ENCODE measurements at places on chromosomes 12 and 14.

GRCh38 chr14:92549859-92550230 is 36.3 kb downstream of the RIN3 start:
- peak; percentile 35 for DNase-seq

DNA sequence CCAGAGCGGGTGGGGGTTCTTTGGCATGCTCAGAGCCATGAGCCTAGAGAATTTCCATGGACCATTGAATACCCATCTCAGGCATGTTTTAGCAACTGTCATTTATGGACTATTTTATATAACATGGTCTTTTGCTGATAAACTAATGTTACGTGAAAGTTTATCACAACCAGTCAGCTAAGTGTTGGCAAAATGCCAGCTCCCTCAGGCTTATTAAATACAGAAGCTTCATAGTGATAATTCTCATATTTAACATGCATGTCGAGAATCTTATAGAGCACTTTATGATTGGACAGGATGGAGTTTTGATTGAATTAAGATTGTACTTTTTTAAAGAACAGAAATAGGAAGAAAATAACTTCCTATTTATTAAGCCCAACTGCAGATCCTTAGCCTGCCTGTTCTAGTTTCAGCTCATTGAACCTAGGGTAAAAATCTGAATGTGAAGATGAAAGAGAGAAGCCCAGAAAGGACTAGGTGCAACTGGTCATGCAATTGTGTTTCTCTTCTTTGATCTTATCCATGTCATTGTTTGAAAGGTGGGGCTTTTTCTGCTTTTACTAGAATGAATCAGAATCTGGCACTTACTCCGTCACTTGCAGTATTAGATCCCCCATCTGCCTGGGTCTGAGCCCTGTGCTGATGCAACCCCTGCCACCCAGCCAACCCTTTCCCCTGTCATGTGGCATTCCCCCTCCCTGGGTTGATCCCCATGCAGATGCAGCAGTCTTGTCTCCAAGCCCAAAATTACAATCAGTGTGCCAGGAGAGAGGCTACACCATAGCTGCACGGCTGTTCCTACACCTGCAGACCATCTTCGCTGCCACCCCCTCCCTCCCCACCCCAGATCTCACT is 134.6 kb upstream of the EVL start:
- no peak for DNase-seq

DNA sequence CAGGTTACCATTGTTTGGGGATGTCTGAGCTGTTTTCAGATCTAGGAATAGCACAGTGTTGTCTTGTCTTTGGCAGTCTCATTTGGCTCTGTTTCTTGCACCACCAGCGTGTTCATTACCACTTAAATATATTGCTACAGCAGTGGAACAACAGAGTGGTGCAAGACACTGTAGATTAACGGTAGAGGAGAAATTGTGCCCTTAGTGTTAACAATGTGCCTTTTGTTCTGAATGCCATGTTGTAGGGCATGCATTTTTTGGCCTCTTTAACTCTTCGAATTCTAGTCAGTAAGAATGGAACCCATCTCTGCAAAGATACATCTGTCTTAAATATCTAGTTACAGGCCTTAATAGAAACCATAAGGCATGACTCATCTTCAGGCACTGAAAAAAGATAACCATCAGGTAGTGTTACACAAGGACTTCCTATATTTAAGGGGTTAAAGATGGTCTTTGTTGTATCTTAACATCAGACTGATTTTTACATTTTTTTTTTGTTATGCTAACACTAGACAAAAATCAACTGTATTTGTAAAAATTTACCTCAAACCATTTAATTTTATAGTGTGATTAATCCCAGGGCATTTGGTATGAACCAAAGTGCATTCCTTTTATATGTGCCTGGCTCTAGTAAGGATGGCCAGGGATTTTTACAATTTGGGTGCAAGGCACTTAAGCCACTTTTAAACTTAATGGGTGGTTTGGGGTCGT is 12.9 kb downstream of the DYRK2 start:
- peak; percentile 70 for DNase-seq

GRCh38 chr12:58922849-58923248 is 2.5 kb upstream of the LRIG3 start:
- no peak for DNase-seq

GRCh38 chr12:120801146-120801545 is 75.5 kb downstream of the ACADS start:
- no peak for DNase-seq

DNA sequence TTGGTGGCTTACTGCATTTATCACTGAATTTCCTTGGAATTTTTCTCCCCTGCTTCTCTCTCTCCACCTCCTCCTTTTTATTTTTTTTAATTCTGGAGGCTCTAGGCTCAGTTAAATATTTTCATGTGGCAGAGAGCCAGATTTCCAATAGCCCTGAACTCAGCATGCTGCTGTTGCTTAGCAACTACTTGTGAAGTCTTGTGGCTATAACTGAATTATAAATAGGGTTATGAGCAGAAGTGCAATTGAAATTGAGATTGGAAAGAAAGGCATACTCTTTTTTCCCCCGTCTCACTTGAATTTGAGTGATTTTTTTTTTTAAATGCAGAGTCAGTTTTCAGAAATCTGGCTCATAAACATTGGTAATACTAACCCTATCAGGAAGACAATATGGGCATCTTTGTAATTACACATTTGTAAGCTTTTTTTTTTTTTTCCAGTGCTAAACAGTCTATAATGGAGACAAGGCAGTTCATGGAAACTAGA is 38.3 kb downstream of the ATF7IP start:
- no peak for DNase-seq

GRCh38 chr14:50039734-50040400 is 76.5 kb downstream of the VCPKMT start:
- DNase-seq, result peak; percentile 35

GRCh38 chr12:44738051-44738450 is 138.1 kb downstream of the NELL2 start:
- no peak for DNase-seq

DNA sequence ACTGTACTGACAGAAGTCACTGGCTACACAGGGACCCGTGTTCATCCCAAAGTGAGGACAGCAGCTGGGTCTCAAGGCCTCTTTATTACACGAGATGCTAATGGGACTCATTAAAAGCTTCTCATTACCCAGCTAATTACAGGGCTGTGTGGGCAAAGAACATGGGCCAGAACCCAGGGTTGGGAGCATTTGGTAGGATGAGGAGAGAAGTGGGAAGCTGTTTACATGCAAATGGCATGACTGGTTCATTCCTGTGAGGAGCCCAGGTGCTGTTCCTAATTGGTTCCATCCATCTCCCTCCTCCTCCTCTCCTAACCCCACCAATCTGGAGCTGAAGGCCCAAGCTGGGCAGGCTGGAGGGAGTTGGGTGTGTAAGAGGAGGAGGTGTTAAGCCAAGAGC is 8.9 kb upstream of the TAC3 start:
- DNase-seq, result no peak

DNA sequence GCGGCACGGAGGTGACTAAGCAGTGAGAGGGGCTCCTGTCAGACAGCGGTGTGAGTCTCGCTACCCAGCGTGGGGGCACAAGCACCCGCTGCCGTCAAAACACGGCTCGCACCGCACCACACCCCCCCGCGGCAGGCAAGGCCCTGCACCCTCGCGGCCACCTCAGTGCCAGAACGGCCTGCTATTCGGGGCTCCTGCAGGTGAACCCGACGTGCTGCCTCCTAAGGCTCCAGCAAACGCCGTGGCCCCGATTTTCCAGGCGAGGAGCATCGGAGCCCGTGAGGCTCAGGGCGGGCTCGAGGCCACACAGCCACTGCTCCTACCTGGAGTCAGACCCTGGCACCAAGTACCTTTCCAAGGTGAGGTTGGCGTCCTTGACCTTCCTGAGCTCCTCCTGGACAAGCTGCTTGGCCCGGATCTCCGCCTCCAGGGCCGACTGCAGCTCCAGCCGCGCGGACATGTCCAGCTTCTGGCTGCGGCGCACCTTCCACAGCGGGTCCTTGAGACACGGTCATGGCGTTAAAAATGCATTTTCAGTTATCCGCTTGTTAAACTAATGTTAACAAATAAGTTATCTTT is 41.8 kb downstream of the AMN start:
- no peak for DNase-seq

- no peak for DNase-seq
These were observed 134.4 kb downstream of the DACT1 start for GRCh38 chr14:58772116-58772515.

DNA sequence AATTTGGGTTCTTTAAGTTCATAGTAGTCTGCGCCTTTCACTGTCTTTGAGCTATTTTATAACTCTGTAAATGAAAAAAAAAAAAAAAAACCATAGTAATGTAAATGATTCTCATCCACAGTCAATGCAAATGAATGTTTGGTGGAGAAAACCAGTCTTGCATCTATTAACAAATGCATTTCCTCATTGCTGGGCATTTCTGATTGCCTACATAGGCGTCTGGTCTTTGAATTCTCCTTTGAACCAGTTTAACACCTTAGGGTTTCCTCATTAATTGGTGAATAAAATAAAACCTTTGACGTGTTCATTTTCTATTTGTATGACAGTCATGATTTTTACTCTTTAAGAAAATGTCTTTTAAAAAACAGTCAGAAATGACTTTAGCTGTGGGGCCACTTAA is 114.8 kb downstream of the C12orf75 start:
- DNase-seq, result no peak

DNA sequence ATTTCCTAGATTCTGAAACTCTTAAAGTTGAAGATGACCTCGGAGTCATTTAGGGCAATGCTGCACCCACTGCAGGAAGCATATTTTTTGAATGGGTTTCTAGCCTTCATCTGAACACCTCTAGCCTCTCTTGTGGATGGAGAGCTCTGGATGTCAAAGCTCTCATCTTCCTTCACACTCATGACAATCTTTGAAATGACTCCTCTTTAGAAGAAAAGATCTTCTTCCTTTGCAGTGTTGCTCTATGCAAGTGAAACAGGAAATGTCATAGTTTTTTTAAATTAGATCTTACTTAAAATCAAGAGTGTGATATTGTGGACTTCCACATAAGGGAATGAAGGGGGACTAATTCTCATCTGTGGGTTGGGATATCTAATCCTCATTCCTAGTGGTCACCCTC is 86.3 kb upstream of the GRIP1 start:
- no peak for DNase-seq

GRCh38 chr12:62640910-62641448 is 174.4 kb downstream of the MON2 start:
- no peak for DNase-seq

DNA sequence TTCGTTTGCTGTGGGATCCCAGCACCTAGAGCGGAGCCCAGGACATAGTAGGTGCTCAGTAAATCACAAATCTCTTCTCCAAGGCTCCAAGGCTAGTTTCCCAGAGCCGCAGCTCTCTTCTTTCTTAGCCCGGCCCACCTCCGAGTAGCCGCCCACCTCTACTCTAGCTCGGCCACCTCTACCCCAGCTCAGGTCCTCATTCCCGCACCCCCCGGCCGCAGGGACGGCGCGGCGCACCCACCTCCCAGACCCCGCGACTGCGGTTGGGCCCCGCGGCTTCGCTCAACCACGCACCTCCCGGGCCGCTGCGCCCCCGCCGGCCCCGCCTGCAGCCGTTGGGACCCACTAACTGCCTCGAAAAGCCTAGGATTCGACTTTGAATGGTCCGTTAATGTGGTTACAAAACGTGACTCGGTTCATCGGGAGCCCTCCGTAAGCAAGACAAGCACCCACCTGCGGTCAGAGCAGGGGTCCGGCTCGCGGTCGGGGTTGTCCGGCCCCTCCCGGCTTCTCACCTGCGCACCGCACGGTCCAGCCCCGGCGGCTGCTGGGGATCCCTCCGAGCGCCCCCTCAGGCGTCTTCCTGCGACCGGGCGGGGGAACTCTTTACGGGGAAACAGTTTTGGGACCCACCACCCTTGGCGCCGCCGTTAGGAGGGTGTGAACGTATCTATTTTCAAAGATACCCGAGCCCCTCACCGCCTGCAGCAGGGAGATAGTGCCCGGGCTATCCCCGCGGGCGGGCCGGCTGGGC is at the start of gene SLC2A14:
SLC2A14 (minus strand) TSS at position 350 of the 754 bp plus-strand sequence. CDS start 3,035 bp downstream, outside the sequence.
- DNase-seq, result no peak

GRCh38 chr14:33592297-33592696 is 358.6 kb downstream of the EGLN3 start:
- DNase-seq, result no peak

GRCh38 chr12:57236201-57236924 is 6.9 kb downstream of the SHMT2 start:
- DNase-seq, result no peak

DNA sequence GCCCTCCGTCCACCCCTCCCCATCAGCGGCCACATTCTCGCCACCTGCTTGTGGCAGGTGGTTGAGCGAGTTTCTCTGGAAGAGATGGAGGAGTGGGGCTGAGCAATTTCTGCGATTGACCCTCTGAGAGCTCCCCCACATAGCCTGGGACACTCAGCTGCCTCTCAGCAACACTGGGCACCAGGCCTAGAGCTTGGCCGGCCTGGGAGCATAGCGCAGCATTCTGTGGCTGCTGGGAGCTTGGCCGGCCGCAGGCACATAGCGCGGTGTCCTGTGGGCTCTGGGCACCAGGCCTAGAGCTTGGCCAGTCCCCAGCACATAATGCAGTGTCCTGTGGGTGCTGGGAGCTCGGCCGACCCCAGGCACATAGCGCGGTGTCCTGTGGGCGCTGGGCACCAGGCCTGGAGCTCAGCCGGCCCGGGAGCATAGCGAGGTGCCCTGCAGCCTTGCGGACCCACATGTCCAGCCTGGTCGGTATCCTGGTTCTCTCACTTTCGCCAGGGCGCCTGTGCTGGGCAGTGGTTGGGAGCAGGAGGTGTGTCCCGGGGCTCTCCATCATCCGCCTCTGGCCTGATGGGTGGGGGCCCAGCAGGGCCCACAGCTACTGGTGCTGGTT is 43.8 kb downstream of the LRCOL1 start:
- DNase-seq, result no peak

DNA sequence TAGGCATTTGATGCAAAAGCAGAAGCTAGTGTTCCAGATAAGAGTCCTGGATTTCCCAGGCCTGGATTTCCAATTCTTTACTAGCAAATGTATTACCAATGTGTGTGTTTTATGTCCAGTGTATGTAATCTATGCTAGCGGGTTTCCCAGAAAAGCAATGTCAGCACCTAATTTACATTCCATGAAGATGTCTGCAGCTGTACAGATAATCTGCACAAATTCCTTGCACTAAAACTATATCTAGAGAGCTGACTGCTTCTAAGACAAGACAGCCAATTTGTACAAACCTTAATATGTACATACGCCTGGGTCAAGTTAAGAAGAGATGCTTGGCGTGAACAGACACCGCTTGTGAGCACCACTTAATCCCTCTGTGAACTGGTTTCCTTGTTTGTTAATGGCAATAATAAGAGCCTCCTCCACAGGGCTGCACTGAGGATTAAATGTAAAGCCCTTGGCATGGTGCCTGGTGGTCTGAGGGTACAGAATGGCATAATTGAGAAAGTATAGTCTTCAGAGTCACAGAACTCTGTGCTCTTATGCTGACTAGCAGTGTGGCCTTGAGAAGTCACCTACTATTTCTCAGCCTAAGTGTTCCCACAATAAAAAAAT is 185.6 kb downstream of the EPS8 start:
- no peak for DNase-seq

DNA sequence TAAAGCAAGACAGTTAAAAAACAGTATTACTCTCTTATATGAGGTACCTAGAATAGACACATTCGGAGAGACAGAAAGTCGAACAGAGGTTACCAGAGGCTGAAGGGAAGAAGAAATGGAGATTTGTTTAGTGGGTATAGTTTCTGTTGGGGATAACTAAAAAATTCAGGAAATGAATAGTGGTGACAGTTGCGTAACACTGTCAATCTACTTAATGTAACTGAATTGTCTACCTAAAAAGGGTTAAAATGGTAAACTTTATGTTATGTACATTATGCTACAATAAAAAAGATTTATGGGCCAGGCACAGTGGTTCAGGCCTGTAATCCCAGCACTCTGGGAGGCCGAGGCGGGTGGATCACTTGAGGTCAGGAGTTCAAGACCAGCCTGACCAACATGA is 30.6 kb upstream of the SLC6A13 start:
- no peak for DNase-seq

- no peak for DNase-seq
These were observed 128.3 kb upstream of the PRMT8 start for GRCh38 chr12:3362737-3363136.

Measured in GF-D8 (cell line).